ENCODE measurements at places on chromosomes 4 and X.

GRCh38 chr4:182225257-182225852, 17.8 kb upstream of the TENM3 start:
- no peak for DNase-seq

DNA sequence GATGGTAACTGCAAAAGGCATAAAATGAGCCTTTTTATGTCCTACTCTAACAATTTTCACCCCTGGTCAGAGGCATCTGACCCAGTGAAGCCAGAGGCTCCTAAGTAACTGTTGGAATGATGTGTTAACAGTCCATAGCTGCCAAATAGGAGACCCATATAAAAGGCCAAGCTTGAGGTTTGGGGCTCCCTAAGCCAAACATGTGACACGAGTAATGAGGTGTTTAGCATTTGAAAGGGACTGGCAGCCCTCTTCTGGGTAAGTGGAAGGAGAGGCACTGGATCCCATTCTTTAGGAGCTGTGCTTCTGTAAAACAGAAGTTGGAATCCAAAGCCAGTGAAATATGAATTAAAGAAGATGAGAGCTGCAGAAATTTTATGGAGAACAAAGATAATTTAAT, 100.6 kb upstream of the PNPLA4 start:
- no peak for DNase-seq

GRCh38 chr4:53505947-53506346, 85.3 kb downstream of the LNX1 start:
- DNase-seq = no peak

GRCh38 chr4:108010167-108010566, 20.5 kb downstream of the HADH start:
- no peak for DNase-seq

- DNase-seq = no peak
Measured at GRCh38 chr4:78068481-78068880, 11.4 kb downstream of the FRAS1 start.

- DNase-seq = no peak
Measured at GRCh38 chr4:109657854-109658418, 45.3 kb downstream of the CASP6 start.

- DNase-seq = no peak
Measured at GRCh38 chr4:13905543-13905942, 278.0 kb upstream of the BOD1L1 start.

DNA sequence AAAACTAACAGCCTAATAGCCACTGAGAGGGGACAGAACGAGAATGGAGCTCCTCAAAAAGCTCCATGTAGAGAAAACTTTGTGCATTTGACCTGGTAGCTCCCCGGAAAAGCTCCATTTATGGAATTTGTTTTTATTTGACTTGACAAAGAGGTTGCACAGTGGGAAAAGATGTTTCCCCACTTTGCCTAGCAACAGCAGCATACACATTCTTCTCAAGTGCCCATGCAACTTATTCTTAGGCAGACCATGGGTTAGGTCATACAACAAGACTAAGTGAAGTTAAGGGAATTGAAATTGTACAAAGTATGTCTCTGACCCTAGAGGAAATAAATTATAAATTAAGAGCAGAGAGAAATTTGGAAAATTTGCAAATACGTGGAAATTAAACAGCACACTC, 949.6 kb upstream of the PRKX start:
- no peak for DNase-seq

- DNase-seq = no peak
Measured at GRCh38 chrX:17021851-17022604, 75.6 kb downstream of the REPS2 start.

DNA sequence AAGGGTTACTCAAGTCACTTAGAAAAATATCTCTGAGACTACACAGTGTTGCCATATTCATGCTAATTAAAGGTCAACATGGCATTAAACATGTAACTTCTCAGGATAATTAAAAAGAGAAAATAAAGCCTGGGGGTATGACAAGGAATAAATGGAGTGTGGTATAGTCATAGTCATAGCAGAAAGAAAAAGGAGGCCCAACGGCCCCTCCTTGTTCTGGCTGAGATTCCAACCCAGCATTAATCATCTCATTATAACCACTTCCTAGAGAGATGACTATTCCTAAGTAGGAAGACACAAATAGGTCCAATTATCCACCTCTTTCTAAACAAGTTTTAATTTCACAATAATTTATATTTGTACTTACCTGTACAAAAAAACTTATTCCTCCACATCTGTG, 778.4 kb upstream of the AADAT start:
- DNase-seq = no peak

- DNase-seq = no peak
Measured at GRCh38 chr4:124070688-124071484, 641.6 kb downstream of the ANKRD50 start.

GRCh38 chrX:47296766-47297365, 64.1 kb downstream of the USP11 start:
- no peak for DNase-seq

GRCh38 chr4:113467581-113467980, 294.0 kb downstream of the CAMK2D start:
- no peak for DNase-seq

DNA sequence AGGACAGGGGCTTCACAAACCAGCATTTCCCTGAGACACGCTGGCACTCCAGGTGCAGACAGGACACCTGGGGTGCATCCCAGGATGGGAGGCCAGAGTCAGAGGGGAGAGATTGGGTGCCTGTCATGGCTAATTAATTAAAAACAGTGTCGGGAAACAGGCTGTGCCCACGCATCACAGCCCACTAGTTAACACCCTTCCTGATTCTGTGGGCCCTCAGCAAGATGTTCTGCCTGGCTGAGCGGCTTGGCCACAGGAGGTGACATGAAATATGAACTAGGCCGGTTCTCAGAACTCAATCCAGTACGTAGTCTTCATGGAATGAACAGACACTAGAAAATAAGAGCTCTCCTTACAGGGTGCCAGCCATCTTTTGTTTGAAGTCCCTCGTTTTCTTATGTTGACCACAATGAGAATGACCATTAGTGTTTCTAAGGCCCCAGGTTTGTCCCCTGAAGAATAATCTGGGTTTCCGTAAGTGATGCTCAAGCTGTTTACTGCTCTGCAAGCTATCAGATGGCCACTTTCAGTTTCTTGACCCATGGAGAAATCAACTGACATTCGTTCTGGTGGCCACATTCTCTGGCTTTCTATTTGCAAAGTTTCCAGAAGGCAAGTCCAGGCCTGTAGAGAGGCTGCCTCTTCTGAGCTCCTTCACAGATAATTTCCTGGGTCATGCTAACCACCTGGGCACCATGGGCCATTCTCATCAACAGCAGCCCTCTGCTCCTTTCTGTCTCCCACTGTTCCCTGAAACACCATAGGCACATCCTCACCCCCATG, 72.3 kb downstream of the SLC34A2 start:
- DNase-seq = no peak

DNA sequence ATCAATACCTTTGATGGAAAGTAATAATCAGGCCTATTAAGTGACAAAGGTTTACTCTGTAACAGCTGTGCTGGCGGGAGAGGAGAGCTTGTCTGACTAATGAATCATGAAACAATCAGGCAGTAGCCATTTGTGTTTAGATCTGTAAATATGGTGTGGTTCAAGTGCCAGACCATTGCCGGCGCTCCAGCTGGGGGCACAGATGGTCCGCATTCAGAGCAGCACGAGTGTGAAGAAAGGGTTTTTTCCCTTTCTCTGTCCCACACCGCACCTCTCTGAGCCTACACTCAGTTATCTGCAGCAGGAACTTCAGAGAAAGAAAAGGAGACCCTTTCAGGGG, 111.3 kb upstream of the PAQR3 start:
- no peak for DNase-seq

- no peak for DNase-seq
Measured at GRCh38 chr4:8325291-8325973, 55.9 kb downstream of the HTRA3 start.

GRCh38 chrX:79361192-79361870, 5.8 kb downstream of the ITM2A start:
- DNase-seq = no peak

Measured in stimulated activated CD8-positive, alpha-beta memory T cell treated with anti-CD3 and anti-CD28 coated beads, Interleukin-4, amount 100 ng/mL, for 4 hours (primary cell).